CD4-positive, alpha-beta T cell treated with Interferon alpha-2 for 1 hour (primary cell): ENCODE measurements at places on chromosomes 7 and 10.

- no peak for DNase-seq
These were observed 61.3 kb downstream of the TACC2 start for GRCh38 chr10:122050311-122050710.

DNA sequence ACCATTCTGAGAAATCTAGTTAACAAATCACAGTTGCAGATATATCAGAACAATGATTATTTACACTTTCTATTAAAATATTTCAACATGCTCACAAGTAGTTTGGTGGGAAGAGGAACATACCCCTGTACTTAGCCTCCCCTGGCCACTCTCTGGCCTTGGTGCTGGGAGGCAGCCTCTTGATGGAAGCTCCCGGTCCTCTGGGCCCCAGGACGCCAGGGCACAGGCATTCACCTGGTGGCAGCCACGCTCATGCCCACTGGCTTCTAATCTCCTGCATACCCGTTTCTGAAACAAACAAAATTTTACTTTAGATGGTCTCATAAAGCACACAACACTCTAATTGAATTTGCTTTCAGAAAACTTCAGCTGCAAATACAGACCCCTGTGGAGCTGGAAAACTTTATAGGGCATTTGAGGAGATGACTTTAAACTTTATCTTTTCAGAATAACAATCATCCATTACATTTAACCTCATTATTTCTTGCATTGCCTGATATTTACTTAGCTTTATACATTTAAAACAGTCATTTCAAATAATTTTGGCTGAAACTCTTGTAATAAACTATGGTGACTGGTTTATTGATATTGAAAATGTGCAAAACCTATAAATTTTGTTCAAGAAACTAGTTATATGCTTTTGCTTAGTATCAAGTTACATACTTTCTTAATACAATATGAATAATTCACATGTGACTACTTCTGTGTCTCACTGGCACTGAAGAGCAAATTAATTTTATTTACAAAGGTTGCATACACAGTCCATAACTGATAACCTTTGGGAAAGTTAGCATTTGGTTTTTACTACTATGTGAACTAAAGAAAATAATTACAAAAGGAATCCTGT, 30.8 kb downstream of the C10orf143 start:
- no peak for DNase-seq

GRCh38 chr7:110719741-110720140, 371.2 kb upstream of the LRRN3 start:
- DNase-seq, result no peak

- DNase-seq, result no peak
These were observed 107.6 kb downstream of the INPP5A start for GRCh38 chr10:132645247-132645530.

DNA sequence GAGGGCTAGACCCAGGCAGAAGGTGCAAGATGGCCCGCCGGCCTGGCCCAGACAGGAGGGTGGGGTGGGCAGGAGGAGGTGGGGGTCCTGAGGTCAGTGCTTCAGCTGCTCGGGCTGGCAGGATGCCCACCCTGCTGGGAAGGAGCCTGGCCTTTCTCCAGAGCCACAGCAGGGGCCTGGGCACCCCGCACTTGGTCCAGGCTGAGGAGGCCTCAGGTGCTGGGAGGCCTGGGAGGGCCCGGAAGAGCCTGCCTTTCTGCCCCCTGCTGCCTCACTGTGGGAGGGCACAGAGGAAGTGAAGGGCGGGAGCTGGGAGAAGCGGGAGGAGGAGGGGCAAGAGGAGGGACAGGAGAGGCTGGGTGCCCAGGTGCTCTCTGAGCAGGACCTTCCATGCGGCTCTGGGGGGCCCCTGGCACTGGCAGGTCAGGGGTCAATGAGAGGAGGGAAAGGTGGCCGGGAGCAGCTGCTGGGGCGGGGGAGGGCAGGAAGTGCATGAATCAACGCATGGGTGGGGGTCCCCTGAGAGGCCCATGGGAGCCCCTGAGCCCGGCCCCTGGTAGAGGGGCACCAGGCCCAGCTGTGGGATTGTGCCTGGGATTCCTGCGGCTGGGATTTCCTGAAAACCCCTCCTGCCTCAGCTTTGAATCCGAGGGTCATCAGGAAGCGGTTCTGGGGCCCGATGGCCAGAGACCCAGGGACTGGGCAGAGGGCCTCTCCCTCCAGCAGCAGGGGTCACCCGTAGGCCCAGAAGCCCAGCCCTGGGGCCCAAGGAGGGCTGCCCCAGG, 49.9 kb downstream of the PWWP2B start:
- DNase-seq, result peak; percentile 77

DNA sequence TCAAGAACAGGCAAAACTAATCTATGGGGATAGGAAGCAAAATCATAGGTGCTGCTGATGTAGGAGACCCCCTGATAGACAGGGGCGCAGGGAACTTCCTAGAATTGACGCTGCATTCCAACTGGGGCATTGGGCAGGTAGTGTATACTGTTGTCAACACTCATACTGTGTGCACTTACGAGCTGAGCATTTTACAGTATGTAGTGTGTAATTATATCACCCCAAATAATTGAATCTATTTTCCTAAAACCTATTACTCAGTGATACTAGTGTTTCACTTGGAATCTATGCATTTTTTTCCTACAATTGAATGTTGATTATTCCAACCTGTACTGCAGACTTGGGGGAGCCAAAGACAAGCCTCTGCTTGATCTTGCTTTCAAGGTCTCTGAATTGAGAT, 207.0 kb upstream of the PRKCQ start:
- no peak for DNase-seq

DNA sequence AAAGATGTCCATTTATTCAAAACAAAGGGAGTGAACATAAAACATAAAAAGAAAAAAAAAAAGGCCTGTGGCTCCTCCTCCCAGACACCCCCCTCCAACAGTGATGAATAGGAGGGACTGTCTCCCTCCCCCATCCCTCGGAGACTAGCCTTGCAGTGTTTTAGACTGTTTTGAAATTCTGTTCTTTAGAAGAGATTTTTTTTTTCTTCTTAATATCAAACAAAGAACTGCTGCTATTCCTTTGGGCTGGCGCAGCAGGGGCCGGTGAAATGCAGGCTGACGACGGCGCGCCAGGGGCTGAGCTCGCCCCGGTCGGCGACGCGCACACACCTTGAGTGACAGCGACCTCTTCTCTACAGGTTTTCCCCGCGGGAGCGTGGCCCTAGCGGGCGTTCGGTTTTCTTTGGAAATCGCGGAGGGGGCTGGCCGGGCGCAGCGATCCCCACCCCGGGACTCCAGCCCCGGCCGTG, at the start of gene LANCL2:
Gene LANCL2, plus strand, starts transcription at position 133 of the 470 bp plus-strand sequence. CDS start 689 bp downstream, outside the sequence.
- DNase-seq, result peak; percentile 26

DNA sequence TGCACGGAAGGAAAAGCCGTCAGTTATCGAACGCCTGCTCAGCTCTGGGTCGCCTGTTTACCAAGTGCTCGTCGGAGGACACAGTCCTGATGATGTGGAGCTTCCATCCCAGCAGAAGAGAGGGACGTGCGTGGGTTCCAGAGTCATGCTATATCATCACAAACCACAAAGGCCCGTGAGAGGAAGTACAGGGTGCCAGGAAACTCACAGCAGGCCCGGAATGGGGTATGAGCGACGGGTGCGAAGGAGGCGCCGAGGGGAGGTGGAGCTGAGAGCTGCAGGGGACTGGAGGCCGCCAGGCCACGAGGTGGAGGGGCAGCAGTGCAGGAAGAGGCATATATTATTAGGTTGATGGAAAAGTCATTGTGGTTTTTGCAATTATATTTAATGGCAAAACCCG, 102.5 kb downstream of the ACTR3B start:
- no peak for DNase-seq

- no peak for DNase-seq
These were observed 712 bp downstream of the FOXP2 start for GRCh38 chr7:114415064-114415989.

- no peak for DNase-seq
These were observed at the start of gene NUPR2 for GRCh38 chr7:56115852-56116538. TSS of gene NUPR2 (minus strand) at chr7:56116417. CDS start at chr7:56116314, 103 bp downstream.

GRCh38 chr10:22655312-22655981, 58.9 kb downstream of the PIP4K2A start:
- peak; percentile 31 for DNase-seq

- DNase-seq, result no peak
These were observed 12.3 kb downstream of the KLF14 start for GRCh38 chr7:130721486-130722277.

GRCh38 chr10:11143242-11143641, 125.6 kb downstream of the CELF2 start:
- DNase-seq, result no peak

DNA sequence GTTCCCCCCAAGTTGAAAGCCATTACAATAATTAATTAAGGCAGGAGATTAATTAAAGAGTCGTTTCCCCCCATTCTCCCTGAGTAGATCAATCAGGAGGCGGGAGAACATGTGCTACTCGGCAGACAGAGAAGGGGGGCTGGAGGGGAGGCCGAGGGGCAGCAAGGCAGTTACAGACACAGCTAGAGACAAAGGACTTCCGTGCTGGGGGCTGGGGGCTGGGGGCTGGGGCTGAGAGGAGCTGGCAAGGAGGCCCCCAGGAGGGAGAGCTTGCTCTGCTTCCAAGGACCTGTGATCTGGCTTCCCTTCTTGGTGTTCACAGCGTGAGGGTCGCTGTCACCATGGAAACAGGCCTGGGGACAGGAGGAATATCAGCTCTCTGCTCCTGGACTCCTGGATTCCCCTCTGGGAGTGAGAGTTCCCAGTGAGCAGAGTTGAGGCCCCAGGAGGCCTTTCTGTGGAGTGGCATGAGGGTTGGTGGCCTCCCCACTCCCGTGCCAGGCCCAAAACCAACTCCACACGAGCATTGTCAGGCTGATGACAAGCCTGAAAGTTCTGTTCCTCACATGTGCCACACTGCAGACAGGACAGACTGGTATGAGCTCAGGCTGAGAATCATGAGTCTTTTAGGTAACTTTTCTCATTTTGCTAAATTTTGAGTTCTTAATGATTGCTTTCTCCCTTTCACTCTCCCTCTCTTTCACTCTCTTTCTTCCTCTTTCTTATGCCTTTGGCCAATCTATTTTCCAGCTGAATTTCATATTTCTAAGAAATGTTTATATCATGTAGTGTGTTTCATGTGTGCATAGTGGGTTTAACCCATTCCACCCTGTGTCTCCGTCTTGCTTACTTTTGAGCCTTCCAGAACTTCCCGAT, 16.4 kb downstream of the FAM241B start:
- DNase-seq, result no peak

GRCh38 chr7:138477581-138477980, 17.5 kb downstream of the TRIM24 start:
- DNase-seq, result no peak

DNA sequence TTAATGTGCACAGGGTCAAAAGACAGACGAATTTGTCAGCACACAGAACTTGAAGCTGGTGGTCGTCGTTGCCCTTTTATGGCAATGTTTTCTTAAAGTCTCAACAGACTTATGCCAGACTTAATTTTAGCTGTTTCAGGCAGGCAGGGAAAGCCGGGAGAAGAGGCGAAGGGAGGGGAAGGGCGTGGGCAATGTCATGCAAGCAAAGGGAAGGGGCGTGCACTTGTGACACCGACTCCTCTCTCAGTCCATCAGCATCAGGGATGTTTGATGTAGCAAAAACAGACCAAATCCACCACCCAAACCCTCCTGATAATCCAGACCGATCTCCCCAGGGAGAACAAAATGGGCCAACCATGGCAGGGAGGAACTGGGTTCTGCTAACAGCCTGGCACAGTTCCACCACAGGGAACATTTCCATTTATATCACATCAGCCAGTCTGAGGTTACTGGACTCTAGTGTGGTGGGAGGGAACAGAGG, 118.1 kb upstream of the RHEB start:
- no peak for DNase-seq

GRCh38 chr7:7354674-7355073, 172.3 kb downstream of the C1GALT1 start:
- no peak for DNase-seq

GRCh38 chr10:27464993-27465392, 39.1 kb upstream of the RAB18 start:
- DNase-seq, result peak; percentile 41

- no peak for DNase-seq
These were observed 828.6 kb upstream of the GHITM start for GRCh38 chr10:83310688-83311087.

DNA sequence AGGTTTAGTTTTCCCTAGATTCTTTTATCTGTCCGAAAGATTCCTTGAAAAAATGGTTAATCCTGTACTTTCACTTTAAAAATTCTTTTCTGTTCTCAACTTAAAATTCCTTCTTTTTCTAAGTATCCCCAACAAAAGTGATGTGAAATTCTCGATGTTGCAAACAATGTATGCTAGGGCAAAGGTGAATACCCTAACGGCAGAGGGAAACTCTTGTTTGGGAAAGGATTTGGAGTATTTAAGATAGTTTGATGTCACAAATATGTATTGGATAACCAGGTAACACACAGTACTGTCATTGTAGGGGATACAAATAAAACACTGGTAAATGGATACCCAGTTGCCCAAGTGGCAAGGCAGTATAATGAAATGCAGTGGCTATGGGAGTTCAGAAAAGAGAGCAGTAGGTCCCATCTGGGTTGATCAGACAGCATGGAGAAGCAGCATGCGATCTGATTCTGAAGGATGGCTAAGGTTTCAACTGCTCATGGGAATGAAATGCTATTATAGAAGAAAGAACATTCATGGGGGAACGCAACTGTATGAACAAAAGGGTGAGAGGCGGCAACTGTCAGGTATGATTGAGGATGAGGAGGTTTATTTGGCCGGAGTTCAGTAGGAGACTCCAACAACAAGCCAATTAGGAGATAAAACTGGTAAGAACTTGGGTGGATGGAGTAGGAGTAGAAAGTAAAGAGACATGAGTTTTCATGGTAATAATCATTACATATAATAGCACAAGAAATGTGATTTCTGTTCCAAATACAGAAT, 3.2 kb upstream of the EPC1 start:
- DNase-seq, result no peak

DNA sequence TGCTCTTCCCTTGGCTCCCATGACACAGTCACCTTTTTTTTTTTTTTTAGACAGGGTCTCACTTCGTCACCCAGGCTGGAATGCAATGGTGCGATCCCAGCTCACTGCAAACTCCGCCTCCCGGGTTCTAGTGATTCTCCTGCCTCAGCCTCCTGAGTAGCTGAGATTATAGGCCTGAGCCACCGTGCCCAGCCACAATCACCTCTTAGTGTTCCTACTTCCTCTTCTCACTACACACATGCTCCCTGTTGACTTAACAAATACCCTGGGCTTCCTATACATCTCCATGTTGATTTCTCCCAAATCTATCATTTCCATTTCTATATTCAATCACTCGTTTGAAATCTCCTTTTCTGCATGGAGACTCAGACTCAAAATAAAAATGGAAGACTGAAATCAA, 91.7 kb downstream of the CUBN start:
- no peak for DNase-seq

DNA sequence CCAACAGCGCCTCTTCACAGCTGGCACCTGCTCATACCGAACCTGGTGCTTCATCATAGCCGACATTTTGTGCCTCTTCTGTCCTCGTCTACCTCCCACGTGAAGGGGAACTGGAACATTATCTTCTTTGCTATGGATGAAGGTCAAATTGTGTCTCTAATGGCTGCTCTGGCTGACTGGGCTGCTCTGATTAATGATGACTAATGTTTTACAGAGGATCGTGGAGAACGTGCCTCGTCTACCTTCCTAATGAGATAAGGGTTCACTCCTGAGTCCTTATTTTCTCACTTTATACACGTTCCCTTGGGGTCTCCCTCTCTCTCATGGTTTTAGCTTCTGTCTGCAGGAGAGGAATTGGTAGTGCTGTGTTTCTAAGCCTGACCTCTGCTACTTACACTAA, 420.3 kb downstream of the PHTF2 start:
- DNase-seq, result no peak

- no peak for DNase-seq
These were observed 3.7 kb upstream of the HNRNPH3 start for GRCh38 chr10:68327889-68328786.

GRCh38 chr7:20083781-20084180, 133.4 kb downstream of the MACC1 start:
- no peak for DNase-seq
